H4 (cell line): ENCODE measurements at places on chromosomes 7 and 10. TPM values are rescaled to one million over a fixed set of nuclear protein-coding genes. Genes with fewer than 3 reads are reported as not detected.

ASZ1 gene
- total RNA-seq = 0.14 TPM in 1 of 2 replicates, not detected in the other

PRSS37 gene
- total RNA-seq = not detected in 2 replicates

KCNH2 gene
- 0.58 and 0.84 TPM in 2 replicates for total RNA-seq

SFXN2 gene
- 2.5 and 3.3 TPM in 2 replicates for total RNA-seq

ATOH7 gene
- 0.27 and 0.88 TPM in 2 replicates for total RNA-seq

CLEC2L gene
- total RNA-seq = 0.08 TPM in 1 of 2 replicates, not detected in the other

ANKRD61 gene
- 1.3 TPM in 1 of 2 replicates, not detected in the other for total RNA-seq

CAMK2G gene
- 24.1 and 27.4 TPM in 2 replicates for total RNA-seq

DNA sequence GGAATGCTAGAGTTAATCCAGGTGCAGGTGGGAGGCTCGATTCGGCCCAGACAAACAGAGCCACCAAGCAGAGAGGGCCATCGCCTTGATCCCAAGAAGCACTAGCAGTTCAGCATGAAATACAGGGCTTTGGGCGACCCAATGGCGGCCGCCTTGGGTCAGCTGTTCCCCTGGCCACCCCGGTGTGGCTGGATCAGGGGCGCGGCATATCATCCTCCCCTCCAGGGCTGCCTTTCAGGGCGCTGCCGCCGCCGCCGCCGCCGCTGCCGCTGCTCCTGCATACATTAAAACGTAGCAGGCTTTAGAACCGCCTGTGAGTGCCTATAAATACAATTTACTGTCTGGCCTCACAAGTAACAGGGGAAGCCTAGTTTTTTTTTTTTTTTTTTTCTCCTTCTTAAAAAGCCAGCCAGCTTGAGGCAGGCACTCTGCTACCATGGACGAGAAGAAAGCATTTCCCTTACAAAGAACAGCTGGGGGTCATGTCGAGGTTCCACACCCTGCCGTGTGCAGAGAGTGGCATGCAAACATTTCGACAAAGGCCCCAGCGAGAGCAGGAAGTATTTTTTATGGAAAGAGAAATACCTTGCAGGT is 57.7 kb upstream of the EFCAB10 start:
- no peak for DNase-seq

GRCh38 chr7:41554481-41554880 is 148.4 kb downstream of the INHBA start:
- DNase-seq = no peak

DNA sequence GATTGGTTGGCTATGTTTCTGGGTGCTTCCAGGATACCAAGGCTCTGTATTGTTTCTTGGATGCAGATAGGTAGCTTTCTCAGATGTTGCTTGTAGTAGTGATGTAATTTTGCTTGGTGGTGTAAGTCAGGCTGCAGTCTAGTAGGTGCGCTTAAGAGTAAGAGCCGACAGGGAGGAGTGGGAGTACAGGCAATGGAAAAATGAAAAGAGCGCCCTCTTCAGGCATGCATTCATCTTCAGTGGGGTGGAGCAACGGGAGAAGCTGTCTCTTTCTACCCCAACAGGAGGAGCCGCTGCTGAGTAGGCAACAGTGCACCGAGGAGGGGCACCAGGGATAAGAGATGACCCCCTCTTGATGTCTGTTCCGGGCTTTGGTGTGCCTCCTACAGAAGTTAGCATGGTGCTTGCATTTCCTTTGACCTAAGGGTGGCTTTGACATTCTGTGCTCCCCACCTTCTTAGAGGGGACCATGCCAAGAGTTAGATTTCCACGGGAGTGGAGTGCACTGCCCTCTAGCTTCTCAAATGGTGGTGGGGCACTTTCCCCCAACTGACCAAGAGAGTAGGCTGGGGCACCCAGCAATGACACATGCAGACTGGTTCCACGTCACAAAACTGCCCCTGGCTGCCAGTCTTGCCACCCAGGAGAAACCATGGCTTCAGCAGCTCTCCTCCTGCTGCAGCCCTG is 56.1 kb downstream of the ZNF783 start:
- DNase-seq = no peak

- DNase-seq = no peak
Observed at GRCh38 chr10:48517911-48518811, 86.7 kb downstream of the ARHGAP22 start.

GRCh38 chr7:2903682-2904162 is 59.6 kb upstream of the GNA12 start:
- DNase-seq = no peak

DNA sequence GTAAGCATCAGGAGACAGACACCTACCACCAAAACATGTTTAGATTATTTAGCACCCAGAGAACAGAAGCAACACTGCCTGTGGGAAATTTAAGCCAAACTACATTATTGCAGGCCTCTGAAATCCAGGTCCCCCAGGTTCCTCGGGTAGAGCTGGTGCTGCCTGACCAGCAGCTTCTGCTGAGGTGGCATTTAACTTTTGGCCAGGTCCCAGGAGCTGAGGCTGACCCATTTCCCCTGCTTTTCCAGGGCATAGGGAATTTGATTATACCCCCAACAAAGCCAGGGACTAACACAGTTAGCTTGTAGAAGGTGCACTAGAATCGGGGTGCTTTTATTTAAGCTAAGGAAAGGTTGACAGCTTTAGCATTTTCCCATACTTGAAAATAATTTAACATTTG is 4.7 kb downstream of the LRRC4 start:
- DNase-seq = no peak

- DNase-seq = no peak
Observed at GRCh38 chr10:61313460-61313859, 139.7 kb downstream of the TMEM26 start.

DNA sequence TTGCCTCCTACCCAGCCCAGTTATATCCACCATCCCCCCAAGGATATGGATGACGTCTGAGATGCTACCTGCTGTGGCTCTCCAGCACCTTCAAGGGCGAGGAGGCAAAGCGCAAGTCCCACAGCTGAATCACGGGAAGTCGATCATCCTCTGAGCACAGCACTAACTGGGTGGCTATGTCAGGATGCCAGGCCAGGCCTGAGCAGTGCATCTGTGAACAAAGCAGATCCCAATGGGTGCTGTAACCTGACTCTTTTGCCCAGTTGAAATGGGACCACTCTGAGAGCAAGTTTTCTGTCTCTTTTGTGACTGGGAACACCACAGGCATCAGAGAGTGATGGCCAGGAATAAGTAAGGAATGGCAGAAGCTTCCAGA is 12.3 kb downstream of the SEC31B start:
- DNase-seq = no peak

- DNase-seq = no peak
Observed at GRCh38 chr7:73532224-73532623, 10.1 kb upstream of the BAZ1B start.

- no peak for DNase-seq
Observed at GRCh38 chr10:90111671-90112070, 410.3 kb downstream of the KIF20B start.

DNA sequence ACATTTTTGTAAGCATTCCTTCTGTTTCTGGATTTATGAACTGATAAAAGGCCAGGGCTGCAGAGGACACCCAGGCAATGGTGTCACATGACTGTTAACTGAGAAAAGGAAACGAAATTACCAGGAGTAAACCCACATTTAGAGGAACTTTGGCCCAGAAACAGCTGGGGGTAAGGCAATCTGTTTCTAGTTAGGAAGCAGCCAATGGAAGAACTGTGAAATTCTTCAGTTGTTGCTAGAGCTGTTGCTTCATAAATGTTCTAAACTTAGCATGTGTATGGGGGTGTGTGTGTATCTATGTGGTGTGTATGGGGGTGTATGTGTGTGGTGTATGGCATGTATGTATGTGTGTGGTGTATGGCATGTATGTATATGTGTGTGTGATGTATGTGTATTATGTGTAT is 11.8 kb upstream of the PDCD4 start:
- DNase-seq = peak; percentile 46

GRCh38 chr7:7821517-7821916 is 103.1 kb upstream of the RPA3 start:
- DNase-seq = no peak

- no peak for DNase-seq
Observed at GRCh38 chr10:77583527-77583926, 54.1 kb downstream of the KCNMA1 start.

- no peak for DNase-seq
Observed at GRCh38 chr10:71678057-71678805, 41.3 kb downstream of the C10orf105 start.

DNA sequence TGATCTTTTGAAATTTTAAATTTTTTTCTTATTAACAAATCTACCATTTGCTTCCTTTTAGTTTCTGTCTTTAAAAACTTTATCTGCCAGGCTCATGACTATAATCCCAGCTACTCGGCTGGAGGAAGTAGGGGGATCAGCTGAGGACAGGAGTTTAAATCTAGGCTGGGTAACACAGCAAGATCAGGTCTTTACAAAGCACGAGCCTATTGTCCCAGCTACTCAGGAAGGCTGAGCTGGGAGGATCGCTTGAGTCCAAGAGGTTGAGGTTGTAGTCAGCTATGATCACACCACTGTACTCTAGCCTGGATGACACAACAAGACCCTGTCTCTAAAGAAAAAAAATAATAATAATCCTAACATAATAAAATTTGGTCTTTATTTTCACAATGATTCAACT is 17.5 kb downstream of the DPY19L1 start:
- DNase-seq = no peak

GRCh38 chr10:72083790-72084459 is 4.4 kb downstream of the SPOCK2 start:
- DNase-seq = no peak

GRCh38 chr10:117462424-117462792 is 80.1 kb upstream of the EMX2 start:
- DNase-seq = no peak

GRCh38 chr10:34219753-34220548 is 595.1 kb downstream of the PARD3 start:
- no peak for DNase-seq

DNA sequence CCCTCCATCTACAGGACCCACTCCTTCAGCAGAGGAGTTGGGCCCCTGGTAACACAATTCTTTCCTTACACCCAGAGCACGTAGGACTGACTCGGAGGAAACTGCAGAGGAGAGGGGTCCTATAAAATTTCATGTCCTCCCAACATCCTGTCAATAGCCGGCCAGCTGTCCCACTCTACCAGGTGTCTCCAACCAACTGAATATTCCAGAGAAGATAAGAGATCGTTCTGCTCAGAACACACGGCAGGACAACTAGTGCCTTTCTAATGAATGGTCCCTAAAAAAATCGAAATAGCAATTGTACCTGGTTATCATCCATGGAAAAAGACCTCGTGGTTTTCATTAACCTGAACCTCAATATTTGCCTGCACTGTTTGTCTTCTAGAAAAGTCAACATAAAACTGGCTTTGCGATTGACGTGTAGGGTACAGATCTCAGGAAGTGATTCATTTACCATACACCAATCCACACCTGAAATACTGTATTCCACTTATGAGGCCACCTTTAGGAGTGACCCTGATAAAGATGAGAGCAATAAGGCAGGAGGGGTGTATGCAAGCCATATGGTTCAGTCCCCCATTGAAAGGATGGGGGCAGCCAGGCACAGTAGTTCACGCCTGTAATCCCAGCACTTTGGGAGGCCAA is 111.7 kb downstream of the PARP12 start:
- no peak for DNase-seq

DNA sequence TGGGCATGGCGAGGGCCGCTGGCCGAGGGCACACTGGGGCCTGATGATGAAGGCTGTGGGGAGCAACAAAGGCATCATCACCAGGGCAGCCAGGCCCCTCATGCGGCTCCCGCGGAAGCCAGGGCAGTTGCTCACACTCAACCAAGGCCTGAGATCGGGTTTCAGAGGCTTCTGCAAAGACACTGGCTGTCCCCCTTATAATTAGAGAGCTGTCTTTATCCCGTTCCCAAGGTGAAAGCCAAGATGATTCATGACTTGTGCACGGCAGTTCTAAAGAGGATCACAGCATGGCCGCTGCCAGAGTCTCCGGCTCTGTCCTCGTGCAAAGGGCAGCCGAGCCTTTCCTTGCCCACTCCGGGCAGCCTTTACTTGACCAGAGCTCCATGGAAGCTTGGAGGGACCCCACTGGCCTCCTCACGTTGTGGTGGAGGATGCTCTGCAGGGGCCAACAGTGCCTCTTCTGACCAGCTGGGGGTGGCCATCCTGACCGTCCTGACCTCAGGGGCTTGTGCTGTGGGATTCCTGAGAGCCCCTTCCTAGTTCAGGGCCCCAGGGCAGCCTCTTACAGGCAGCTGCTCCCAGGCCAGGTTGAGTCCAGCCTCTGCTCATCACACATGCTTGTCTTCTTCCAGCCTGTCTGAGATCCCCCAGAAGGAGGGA is 82.3 kb downstream of the PRKAG2 start:
- DNase-seq = no peak

- DNase-seq = no peak
Observed at GRCh38 chr7:105151152-105151551, 137.1 kb downstream of the KMT2E start.

DNA sequence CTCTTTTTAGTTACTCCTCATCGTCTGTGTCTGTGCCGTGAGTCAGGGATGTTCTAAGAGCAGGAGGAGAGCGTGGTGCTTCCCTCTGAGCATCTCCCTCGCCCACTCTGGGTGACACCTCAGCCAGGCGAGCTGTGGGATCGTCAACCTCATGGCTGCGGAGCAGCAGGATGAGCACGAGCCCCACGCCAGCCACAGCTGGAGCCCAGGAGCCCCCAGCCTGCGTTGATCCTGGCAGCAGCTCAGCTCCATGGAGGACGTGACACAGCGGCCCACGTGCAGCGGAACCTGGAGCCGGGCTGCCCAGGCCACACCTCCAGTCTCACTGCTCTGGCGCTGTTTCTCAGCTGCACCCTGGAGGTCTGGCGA is 512.0 kb downstream of the PTPRN2 start:
- no peak for DNase-seq
